Putamen (tissue), 1 donor: ENCODE measurements at places on chromosomes 3 and 15.

DNA sequence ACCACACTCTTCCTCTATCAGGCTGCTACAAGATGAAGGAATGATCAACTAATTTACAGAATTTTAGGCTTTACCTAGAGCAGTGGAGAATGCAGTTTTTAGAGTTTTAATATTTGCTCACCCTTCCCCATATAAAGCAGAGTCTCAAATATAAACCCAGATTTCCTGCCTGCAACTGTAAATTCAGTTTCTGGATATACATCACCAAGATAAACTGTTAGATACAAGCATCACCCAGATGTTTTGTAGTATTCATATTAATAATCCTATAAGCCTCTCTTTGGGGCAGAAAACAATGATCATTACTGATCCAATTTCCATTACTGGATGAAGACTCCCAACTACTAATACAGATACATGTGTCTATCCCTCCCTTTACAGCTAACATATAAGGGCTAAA, 205.9 kb downstream of the TNIK start:
- no peak for DNase-seq

DNA sequence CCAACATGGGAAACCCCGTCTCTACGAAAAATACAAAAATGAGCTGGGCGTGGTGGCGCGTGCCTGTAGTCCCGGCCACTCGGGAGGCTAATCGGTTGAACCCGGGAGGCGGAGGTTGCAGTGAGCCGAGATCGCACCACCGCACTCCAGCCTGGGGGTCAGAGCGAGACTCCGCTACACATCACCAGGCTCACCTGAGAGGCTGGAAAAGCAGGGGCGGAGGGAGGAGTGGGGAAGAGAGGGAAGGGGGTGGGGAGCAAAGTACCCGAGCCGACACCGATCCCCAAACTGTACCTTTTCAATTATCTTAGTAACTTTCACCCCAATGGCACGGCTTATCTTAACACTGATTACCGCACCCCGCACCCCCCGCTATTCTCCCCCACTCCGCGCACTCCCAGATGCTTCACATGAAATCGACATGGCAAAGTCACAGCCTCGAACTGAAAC, 46.4 kb upstream of the SYNM start:
- DNase-seq: no peak

GRCh38 chr3:148646126-148646665, 51.5 kb upstream of the AGTR1 start:
- DNase-seq: no peak

DNA sequence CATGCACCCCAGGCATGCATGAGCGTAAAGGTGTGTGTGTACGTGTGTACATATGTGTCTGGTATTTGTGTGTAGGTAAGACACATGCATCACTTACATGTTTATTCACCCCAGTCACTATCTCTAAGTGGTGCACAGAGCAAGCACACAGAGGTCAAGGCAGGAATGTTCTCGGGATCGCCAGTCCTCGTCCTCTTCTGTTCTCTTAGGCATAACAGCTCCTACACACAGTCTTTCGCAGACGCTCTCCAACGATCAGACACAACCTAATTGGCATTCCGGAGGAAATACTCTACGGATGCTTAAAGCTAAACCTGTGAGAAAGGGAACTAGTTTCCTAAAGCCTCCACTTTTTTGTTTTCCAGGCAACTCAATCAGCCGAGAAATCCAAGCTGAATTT, 95.9 kb downstream of the ADAMTS17 start:
- no peak for DNase-seq

DNA sequence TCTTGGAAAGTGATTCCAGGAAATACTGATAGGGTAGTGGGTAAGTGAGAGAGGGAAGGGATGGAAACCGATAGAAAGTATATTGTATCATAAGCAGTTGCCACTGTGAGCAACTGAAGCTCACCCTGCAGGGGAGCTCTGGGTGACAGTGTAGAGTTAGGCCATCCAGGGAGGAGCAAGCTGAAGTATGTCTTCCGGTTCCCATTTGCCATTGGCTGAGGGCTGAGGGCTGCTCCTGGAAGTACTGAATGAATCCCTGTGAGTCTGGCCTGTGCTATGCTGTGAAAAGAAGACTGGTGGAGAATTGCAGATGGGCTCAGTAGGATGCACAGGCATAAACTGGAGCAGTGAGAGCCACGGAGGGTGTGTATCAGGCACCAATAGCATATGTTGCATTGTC, 348.3 kb downstream of the MFSD1 start:
- DNase-seq: no peak

GRCh38 chr15:36866896-36867295, 233.5 kb downstream of the MEIS2 start:
- DNase-seq: no peak

- DNase-seq: no peak
Measured at GRCh38 chr3:37753428-37753827, 108.3 kb upstream of the CTDSPL start.

DNA sequence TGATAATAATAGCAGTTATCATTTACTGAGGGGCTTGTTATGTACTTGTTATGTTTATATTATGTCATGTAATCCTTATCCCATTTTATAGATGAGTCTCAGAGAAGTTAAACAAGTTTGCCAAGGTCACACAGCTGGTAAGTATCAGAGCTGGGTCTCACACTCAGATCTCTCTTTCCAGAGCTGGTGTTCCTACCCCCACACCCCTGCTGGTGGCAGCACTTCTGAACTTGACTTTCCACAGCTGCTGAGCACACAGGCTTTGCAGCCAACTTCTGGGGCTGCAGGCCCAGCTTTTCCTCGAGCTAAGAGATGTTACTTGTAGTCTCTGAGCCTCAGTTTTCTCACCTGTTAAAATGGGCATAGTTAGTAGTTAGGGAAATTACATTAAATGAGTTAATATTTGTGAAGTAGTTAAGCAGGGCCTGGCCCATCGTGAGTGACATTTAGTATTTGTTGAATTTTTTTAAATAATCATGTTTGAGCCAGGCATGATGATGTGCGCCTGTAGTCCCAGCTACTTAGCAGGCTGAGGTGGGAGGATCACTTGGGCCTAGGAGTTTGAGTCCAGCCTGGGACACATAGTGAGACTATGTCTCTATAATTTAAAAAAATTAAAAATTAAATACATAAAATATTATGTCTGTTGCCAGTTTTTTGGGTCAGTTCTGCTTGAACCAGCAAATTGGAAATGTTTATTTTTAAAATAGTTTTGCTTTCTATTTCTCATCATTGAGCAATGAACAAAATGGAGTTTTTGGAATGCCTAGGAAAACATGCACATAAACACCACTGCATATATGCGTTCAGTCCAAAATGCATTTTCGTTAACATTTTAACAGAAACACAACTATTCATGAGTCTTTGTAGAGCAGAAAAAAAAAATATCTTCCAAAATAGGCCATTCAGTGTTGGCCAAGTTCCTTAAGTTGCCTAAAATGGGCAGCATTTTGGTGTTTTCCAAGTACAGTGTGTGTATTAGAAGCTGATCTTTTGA, 87.3 kb downstream of the SMAD6 start:
- DNase-seq: no peak

GRCh38 chr15:52232327-52232726, 41.1 kb upstream of the GNB5 start:
- no peak for DNase-seq

GRCh38 chr3:29585368-29585767, 304.5 kb downstream of the RBMS3 start:
- DNase-seq: no peak
